ENCODE measurements at places on chromosomes 2 and 18.

GRCh38 chr2:43138441-43138840 lies 88.0 kb downstream of the ZFP36L2 start:
- DNase-seq = no peak

GRCh38 chr2:170816504-170817092 lies at the start of gene GAD1:
Gene GAD1 (plus strand): TSS chr2:170816887. CDS start chr2:170818592, 1,705 bp downstream.
- DNase-seq = peak; percentile 94

- DNase-seq = peak; percentile 48
Observed at GRCh38 chr2:139142252-139142880, 362.2 kb upstream of the NXPH2 start.

GRCh38 chr2:99488539-99489062 lies 1.2 kb downstream of the REV1 start:
- DNase-seq = peak; percentile 71

GRCh38 chr2:127706215-127706990 lies 5.1 kb downstream of the SFT2D3 start:
- no peak for DNase-seq

GRCh38 chr2:43455731-43456642 lies 139.9 kb downstream of the THADA start:
- peak; percentile 23 for DNase-seq
